Peyer's patch (tissue), 4 donors: ENCODE measurements at places on chromosomes 5 and 9.

- DNase-seq, result no peak
These were observed 594.6 kb upstream of the BRINP1 start for GRCh38 chr9:119963798-119964372.

GRCh38 chr5:157961896-157962590 lies 103.1 kb upstream of the CLINT1 start:
- no peak for DNase-seq

GRCh38 chr5:76542887-76543690 lies 80.1 kb downstream of the F2RL2 start:
- DNase-seq, result peak; percentile 36

- DNase-seq, result no peak
These were observed 144.7 kb downstream of the OSTF1 start for GRCh38 chr9:75233011-75233410.

DNA sequence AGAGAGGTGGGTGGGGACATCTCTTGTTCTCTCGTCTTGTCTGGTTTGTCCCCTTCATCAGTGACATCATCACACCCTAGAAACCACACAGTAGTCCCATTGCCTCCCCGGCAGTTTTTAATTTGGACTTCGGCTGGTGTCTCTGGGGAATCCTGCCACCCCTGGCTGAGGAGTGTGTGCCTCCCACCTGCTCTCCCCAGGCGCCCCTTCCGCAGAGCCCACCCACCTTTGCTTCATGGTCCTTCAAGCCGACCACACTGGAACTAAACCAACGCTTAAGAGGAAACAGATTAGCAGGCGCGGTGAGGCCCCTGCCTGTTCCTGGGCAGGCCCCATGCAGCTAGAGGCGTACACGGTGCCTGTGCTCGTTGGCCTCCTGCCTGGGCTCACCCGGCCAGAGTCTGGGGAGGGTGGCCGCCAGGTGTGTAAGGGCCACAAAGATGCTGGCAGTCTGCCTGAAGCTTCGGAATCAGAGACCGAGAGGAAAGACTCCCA lies 107.6 kb upstream of the SPRY4 start:
- no peak for DNase-seq

- no peak for DNase-seq
These were observed 4.1 kb upstream of the GBGT1 start for GRCh38 chr9:133167769-133168168.

- DNase-seq, result no peak
These were observed 79.6 kb downstream of the RAI14 start for GRCh38 chr5:34735491-34736426.

DNA sequence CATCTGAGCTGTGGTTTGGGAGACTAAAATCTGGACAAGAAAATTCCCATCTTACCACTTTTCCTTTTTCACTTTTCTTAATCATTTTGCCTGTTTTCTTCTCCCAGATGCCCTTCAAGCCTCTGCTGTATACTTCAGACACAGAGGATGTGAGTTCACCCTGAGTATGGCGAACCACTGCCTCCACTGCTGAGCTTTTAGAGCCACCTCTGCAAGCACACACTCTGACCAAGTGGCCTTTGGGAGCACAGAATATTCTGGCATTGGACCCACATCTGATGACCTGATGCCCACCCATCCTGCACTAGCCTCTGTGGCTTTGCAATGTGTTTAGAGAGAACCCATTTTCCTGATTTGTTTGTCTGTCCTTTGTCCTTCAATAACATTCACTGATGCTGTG lies 32.5 kb downstream of the TERT start:
- no peak for DNase-seq

GRCh38 chr9:110810262-110810976 lies 141.8 kb downstream of the MUSK start:
- no peak for DNase-seq

DNA sequence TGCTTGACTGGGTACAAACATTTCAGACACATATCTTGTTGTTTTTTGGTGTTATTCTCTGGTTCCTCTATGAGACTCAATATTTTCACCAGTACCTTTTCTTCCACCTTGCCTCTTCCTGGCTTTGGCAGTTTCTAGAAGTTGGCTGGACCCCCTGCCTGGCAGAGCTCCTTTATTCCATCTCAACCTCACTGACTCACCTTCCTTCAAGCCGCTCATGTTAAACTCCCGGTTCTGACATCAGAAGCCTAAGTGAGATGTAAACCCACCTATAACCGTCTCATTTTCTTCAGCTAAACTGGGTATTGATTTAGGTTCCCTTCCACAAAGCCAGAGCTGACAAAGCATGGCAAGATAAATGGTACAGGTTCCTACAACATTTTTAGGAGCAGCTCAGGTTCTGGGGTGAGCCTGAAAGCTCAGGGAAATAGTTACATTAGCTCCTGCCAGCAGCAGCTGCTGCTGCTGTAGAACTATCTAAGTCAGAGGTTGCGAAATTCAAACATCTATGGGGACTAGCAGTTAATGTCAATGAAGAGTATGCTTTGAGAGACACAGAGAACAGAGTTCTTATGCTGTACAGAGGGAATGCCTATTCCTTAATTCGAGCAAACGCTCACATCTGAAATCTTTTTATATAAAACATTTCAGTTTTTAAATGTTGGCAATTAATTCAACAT lies 197.1 kb upstream of the NR3C1 start:
- no peak for DNase-seq

GRCh38 chr5:129696636-129697035 lies 51.3 kb upstream of the MINAR2 start:
- DNase-seq, result no peak

- DNase-seq, result no peak
These were observed 297.1 kb upstream of the C9orf72 start for GRCh38 chr9:27870404-27870803.

GRCh38 chr5:176407456-176408251 lies 8.7 kb downstream of the CLTB start:
- peak; percentile 32 for DNase-seq

DNA sequence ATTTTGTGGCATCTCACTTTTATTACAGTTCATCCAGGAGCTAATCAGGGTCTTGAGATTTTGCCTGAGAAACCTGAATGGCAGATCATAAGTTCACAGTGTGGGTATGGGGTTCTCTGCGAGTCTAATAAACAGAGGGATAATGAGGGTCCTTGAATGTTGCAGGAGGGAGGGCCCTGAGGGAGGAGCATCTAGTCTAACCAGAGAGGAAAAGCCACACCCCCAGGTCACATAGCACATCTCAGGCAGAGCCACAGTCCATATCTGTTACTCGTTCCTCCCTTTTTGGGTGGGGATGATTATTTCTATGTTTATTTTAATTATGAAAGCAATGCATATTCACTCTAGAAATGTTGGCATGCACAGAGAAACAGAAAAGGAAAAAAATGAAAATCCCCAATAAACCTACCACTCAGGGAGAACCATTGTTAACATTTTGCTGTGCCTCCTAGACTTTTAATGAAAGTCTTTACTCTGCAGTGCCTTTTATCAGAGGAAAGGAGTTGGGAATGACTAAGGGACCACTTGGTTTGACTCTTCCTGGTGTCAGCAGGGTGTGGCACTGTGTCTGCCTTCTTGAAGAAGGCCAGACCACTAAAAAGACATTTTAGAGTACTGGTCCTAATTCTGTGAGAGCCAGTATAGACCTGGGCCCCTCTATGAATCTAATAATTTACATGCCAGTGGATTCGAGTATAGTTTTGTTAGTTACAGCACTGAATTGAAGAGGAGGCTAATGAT lies 2.8 kb downstream of the GALNT12 start:
- no peak for DNase-seq
